Activated CD4-positive, alpha-beta T cell treated with anti-CD3 and anti-CD28 coated beads, Interleukin-2, Interleukin-6, amounts not matched to agents 100 ng/mL and 50 ng/mL, durations not matched to agents 16 hours and 8 hours (primary cell): ENCODE measurements at places on chromosomes 6 and 20.

DNA sequence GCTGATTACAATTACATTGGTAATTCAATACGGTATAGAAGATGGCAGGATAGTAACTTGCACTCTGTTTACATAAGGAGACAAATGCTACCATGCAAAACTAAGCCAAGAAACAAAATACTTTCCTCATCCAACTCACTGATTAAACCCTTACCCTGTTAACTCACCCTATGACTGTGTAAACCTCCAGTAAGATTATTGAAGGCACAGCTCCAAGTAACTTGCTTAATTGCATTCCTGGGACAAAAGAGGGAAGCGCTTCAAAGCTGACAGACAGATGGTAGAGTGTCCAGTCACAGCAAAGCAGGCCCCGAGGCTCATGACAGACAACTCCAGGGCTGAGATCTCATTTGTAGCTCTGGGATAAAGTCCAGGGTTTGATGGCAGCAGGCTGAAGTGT, 6.9 kb upstream of the KIF16B start:
- no peak for DNase-seq

- no peak for DNase-seq
Observed at GRCh38 chr6:37987559-37987958, 168.0 kb downstream of the ZFAND3 start.

- no peak for DNase-seq
Observed at GRCh38 chr6:116018976-116019375, 41.7 kb downstream of the FRK start.

DNA sequence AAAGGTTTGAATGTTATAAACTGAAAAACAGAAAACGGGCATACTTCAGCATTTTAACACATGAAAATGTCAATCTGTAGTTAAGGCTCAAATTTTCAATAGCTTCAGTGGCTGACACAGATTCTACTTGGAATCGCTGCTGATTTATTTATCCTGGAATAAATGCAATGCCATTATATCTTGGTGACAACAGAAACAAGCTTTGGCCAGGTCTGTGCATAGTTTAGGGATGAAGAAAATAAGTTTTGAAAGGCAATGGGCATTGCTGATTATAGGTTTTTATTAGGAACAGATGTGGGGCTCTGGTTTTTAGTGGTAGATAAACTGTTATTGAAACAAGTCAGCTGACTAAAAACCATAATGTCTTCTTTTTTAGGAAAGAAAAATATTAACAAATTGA, 96.8 kb upstream of the SOX4 start:
- no peak for DNase-seq

DNA sequence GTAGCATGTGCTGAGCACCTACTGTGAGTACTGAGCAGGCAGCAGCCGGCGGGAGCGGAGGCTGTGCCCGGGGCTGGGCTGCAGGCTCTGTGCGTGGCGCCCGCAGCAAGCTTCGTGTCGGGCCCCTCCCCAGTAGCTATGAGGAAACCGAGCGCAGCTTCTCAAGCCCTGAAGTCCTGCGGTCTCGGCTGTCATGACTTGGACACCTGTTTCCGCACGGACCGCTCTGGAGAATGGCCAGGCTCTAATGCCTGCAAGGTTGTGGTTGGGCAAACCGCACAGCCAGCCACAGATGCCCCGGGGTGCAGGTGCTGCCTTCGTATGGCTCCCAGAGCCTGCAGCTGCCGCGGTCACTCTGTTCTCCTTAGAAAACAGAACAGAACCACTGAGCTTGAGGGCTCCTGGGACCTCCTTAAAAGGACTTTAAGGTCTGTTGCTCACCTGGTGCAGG, 33.7 kb downstream of the PYGB start:
- no peak for DNase-seq

- no peak for DNase-seq
Observed at GRCh38 chr20:62733526-62733842, 24.8 kb downstream of the NTSR1 start.
